ENCODE measurements at places on chromosomes 16 and 17.

DNA sequence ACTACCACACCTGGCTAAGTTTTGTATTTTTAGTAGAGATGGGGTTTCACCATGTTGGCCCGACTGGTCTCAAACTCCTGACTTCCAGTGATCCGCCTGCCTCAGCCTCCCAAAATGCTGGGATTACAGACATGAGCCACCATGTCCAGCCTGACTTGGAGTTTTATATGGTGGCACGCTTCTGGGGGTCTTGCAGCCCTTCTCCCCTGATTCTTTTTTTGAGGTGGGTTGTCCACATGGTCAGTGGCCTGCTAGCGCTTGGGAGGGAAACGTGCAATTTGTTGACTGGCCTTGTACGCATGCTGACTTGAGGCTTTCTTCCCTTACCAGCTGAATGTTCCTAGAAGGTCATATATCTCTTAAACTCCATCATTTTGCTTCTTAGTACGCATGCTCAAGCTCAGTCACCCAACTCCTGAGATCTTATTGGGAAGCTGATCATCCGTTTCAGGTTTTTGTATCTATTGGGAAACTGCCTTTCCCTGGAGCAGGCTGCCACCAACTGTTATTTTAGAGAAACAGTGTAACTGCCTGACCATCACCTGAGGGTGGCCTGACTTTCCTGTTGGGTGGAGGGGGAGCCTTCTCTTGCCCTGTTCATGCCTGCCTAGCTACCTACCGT is 13.7 kb upstream of the LDHD start:
- no peak for DNase-seq

- DNase-seq, result no peak
Measured at GRCh38 chr16:28112908-28113307, 49.4 kb upstream of the GSG1L start.

- no peak for DNase-seq
Measured at GRCh38 chr17:5247621-5248020, 13.0 kb upstream of the SCIMP start.

DNA sequence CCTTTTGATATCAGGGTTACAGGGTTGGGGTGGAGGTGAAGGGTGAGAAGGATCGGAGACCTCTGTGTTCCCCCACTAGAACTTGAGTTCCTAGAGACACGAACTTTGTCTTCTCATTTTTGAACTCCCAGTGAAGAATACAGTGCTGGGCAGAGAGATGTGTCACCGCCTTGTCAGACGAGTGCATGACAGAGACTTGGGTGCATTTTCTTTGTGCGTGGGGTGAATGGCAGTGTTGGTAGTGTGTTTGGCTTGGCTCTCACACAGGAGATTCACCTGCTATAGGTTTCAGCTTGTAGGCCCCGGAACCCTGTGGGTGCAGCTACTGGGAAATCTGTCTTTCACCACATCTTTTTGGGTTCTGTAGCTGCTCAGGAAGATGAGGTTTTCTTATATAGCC is 40.0 kb upstream of the CCR7 start:
- peak; percentile 54 for DNase-seq

DNA sequence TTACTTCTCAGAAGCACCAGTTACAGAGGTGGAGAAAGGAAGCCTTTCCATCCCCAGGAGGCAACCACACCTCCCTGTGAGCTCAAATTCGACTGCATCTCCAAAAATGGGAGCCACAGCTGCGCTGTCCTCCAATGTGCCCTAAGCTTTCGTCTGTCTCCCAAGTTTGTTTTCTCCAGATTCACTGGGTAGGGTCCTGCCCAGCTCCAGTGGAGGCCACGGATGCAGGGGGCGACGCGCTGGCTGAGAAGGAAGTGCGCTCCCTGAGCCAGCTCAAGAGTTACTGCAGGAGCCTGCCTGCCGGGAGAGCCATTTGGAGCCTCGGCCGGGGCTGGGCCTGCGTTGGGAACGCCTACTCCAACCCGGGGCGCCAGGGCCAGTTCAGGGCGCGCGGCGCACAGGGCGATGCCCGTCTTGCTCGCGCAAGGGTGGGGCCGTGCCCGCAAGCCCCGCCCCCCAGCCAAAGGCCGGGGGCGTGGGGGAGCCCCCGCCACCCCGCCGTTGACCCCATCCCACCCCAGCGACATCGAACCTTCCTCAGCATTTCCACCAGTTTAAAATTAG is 19.5 kb downstream of the SIAH1 start:
- peak; percentile 49 for DNase-seq

GRCh38 chr17:81390029-81390872 is 5.0 kb upstream of the BAHCC1 start:
- DNase-seq, result no peak

GRCh38 chr17:76241691-76242255 is 1.5 kb upstream of the RNF157 start:
- no peak for DNase-seq

- DNase-seq, result no peak
Measured at GRCh38 chr17:33116021-33116551, 124.4 kb downstream of the SPACA3 start.

DNA sequence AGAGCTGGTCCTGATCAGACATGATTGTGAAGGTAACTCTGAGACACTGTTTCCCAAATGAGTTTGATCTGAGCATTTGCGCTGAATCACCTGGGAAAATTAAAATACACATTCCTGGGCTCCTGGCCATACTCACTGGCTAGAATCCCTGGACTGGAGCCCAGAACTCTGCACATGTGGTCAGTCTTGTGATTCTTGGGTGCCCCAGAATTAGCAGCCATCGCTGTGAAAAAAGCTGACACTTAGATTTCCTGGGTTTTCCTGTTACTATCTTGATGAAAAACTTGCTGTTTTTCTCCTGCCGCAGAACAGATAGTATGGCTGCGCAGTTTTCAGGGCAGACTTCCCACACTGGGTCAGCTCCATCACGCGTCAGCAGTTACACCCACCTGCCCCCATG is 24.6 kb downstream of the NECAB2 start:
- DNase-seq, result no peak

DNA sequence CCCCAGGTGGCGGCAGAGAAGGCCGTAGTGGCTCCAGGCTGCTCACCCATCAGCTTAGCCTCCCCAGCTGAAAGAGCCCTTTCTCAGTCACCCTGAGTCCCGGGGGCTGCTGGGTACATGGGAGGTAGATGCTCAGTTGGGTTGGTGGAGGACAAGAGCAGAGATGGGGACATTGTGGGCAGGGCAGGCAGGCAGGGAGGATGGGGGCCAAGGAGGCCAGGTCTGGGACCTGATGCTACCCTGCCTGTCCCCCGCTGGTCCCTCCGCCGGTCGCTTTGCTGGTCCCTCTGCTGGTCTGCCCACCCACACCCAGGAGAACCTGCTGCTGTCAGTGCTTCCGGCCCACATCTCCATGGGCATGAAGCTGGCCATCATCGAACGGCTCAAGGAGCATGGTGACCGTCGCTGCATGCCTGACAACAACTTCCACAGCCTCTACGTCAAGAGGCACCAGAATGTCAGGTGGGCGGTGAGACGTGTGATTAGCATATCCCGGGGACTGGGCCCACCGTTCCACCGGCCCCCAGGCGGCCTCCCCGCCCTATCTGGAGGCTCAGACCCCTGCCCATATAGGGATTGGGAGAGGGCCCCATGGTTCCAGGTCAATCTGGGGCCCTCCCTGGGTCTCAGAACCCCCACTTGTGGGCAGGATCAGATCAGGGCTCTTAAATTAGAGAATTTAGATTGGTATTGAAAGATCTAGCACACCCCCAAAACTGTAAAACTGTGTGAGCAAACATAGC is 26.9 kb downstream of the ADCY7 start:
- no peak for DNase-seq

GRCh38 chr16:88317613-88317965 is 65.2 kb upstream of the ZNF469 start:
- no peak for DNase-seq
